ENCODE measurements at places on chromosomes 3 and 15.

GRCh38 chr3:94431876-94432570, 369.2 kb downstream of the NSUN3 start:
- no peak for DNase-seq

DNA sequence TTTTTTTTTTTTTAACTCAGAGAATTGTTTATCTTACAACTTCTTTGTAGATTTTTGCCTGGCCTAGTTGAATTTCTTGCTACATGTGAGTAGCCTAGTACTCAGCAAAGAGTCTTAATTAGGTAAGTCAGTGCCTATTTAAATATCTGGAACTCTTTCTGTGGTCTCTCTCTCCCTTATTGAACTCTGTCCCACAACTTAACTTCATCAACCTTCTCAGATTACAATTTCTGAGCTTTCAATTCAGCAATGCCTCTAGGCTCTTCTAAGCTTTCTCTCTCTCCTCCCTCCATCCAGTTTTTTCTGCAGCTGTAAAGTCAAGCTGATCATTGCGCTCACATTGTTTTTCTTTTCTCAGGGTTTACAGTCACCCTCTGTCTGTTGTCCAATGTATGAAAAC, 517.6 kb upstream of the ROBO1 start:
- DNase-seq: no peak

DNA sequence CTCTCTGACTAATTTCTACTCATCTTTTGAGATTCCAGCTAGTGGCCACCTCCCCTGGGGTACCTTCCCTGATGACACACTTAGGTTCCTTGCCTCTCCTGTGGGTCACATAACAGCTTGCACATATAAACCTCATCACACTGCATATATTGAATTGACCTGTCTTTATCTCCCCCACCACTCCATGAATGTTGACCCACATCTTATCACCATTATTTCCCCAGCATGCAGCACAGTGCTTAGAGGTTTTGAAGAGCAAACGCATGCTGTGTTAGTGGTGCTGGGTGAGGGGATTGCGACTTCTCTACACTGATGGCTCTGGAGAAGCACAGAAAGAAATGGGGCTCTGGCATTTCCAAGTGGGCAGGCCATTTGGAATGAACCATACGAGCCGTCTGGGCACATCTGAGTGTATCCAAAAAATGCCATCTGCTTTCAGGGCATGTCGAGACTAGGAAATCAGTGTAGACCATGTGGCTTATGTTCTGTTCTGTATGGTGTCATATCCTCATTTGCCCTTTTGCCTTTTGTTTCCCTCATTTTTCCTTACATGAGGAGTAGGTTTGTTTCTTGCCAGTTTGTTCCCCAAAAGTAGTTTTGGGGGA, 333.2 kb upstream of the TRIM42 start:
- DNase-seq: no peak

DNA sequence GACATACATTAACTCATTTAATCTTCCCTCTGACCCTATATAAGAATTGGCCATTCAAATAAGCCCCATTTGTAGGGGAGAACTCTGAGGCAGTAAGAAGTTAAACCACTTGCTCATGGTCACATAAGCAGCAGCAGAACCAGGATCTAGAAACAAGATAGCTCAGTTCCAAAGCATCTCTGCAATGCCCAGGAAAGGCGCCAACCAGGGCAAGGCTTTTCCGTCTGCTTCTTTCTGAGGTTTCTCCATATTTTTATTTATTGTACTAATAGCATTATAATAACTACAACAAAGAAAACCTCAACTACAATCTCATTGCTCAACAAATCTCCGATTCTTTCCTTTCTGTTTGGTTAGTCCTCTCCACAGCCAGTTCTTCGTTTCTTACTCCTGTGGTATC, 4.3 kb upstream of the UBE2E2 start:
- DNase-seq: no peak

DNA sequence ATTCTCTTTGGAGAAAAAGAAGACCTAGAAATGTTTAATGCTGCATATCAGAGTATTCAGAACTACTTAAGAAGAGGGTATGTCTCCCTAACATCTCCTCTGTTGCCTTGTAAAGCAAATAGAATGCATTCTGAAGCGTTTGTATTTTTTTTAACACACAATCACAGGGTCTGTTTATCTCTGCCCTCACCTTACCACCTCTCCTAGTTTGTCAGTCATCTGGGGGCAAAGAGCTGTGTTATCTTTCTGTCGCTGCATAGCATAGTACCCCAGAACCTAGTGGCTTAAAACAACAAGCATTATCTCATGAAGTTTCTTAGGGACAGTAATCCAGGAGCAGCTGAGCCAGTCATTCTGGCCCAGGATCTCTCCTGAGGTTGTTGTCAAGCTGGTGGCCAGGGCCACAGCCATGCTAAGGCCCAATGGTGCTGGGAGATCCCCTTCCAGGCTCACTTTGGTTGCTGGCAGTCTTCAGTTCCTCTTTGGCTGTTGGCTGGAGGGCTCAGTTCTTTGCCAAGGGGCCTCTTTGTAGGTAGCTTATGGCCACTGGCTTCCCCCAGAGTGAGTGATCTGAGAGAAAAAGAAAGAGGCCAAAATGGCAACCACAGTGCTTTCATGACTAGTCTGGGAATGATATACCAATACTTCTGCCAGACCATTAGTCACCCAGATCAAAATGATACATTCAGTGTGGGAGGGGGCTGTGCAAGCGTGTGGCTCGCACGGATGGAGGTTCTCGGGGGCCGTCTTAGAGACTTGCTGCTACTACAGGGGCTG, 17.8 kb downstream of the EDEM1 start:
- no peak for DNase-seq

GRCh38 chr15:58432401-58432800, 610 bp downstream of the LIPC start:
- DNase-seq: no peak

GRCh38 chr3:22371036-22371435, 620.0 kb upstream of the ZNF385D start:
- DNase-seq: no peak
